ENCODE measurements at places on chromosomes 4 and X.
A peak's percentile ranks its signal among the peaks of the same experiment; 100 is the strongest.

DNA sequence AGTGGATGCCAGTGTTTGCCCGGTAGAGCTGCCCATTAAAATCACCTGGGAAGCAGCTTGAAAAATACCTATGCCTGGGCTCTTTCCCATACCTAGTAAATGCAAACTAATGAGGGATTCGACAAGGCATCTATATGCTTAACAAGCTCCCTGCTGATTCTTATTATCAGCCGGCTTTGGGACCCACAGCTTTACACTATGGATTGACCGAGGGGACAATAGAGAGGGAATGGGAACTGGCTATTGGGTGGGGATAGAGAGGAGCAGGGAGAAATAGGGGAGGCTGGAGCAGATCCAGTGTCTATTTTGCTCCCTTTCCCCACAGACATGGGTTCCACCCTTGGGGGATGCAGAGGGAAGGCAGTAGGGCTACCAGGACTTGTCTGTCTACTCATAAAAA is 103.1 kb upstream of the TEX13D start:
- no peak for DNase-seq

GRCh38 chrX:132668178-132668577 is 179.3 kb upstream of the MBNL3 start:
- DNase-seq = no peak

DNA sequence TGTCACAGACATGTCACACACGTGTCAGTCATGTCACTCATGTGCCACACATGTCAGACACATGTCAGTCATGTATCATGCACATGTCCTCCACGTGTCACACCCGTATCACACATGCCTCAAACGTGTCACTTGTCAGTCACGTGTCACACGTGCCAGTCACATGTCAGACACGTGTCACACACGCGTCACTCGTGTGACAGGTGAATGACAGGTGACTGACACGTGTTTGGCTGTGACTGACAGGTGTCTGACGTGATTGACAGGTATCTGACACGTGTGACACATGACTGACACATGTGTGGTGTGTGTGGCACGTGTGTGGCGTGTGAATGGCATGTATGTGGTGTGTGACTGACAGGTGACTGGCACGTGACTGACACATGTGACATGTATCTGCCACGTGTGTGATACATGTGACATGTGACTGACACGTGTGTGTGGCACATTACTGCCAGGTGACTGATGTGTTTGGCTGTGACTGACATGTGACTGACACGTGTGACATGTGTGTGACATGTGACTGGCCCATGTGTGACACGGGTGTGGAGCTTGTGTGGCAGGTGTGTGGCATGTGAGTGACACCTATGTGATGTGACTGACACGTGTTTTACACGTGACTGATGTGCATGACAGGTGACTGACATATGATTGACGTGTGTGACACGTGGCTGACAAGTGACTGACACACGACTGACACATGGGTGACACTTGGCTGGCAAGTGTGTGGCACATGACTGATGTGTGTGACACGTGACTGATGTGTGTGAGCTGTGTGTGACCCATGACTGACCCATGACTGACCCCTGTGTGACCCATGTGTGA is 90.7 kb upstream of the GPC3 start:
- peak; percentile 31 for DNase-seq

GRCh38 chr4:52142816-52143215 is 91.7 kb downstream of the SPATA18 start:
- no peak for DNase-seq

GRCh38 chr4:54843106-54843505 is 185.3 kb downstream of the KIT start:
- no peak for DNase-seq

DNA sequence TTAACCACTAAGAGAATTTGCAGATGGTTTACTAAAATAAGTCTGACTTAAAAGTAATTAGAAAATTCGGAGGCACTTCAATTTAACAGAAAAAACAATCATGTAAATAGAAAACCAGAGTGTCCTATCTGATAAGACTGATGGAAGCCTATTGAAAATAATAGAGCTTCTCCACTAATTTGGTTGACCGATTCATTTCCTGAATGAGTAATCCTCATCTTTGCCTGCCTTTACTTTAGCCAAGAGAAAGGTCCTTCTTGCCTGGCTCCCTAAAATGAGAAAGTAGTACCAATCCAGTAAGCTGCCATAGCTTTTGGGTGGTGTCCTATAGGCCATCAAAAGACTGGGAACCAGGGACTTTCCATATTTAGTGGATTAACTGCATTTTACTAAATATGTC is 48.4 kb downstream of the KCNIP4 start:
- DNase-seq = peak; percentile 29

GRCh38 chrX:152020888-152021287 is 46.4 kb upstream of the GABRE start:
- no peak for DNase-seq

DNA sequence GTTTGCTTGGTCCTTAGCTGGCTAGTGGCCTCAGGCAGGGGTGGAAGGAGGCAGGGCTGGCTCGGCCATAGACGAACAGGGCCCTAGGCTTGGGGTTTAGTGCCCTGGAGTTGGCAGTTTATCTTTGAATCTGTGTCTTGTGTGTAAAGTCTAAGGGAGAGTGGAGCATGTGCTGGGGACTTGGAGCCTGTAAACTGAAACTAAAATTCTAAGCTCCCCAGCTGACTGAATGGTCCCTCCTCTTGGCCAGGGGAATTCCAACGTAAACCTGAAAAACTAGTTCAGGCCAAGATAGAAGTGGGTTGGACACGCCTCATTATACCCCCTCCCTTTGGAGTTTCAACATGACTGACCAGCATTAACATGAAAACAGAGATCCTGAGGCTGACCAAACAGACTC is 46.1 kb upstream of the GPR78 start:
- peak; percentile 26 for DNase-seq

- DNase-seq = no peak
Measured at GRCh38 chrX:136019226-136019625, 34.0 kb downstream of the SLC9A6 start.

- DNase-seq = no peak
Measured at GRCh38 chr4:139666735-139667281, 1.2 kb downstream of the MGST2 start.

DNA sequence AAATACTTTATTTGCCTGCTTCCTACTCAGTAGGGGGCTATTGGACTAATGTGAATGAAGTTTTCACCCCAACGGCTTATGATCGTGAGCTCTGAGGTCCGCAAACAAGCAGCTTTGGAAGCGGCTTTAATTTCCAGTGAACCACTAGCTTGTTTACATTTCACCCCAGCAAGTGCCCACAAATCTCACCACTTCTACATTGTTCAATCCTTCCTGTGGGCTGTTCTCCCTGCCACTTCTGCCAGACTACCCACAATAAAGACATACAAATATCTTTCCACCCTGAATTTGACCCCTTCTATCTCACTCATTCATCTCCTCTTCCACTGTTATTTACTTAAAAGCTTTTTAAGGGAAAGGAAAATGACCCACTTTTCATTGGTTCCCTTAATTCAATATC is 98.0 kb downstream of the CDS1 start:
- no peak for DNase-seq

DNA sequence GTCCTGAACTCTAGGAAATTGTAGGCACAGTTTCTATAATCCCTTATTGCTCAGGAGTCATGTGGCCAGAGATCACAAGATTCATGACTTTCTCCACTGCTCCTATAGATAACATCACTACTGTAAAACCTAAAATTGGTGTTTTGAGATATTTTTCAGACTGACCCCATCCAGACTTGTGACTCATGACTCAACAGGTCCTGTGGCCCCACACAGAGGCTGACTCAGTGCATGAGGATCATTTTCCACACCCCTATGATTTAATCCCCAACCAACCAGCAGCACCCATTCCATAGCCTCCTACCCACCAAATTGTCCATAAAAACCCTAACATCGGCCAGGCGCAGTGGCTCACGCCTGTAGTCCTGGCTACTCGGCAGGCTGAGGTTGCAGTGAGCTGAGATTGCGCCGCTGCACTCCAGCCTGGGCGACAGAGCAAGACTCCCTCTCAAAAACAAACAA is 13.2 kb upstream of the XIAP start:
- peak; percentile 63 for DNase-seq

Data from osteoblast (primary cell).